ENCODE measurements at places on chromosomes 3 and 15.

DNA sequence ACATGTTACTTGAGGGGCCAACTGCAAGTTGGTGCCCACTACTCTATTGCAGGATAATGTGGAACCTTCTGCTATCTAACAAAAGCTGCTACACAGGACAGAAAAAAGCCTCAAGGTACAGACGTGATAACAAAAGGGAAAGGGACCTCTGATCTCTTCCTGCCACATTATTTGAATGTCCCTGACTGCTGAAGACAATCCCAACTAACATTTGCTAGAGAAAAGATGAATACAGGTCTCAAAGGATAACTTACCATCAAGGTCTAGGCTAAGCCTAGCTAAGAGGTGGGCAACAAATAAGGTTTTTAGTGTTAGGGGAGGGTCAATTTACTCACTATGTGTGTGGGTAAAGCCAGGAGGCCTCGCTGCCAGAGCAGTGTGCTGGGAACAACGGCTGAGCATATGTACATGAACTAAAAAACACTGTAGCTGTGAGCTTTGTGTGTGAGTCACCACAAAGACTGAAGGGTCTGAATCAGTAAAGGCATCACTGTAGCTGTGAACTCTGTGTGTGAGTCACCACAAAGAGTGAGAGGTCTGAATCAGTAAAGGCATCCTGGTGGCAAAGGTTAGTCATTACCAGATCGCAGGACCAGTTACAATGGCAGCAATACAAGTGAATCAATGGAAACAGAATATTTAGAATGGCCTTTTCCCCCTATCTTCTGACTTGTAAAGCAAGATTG lies 111.7 kb downstream of the LMLN start:
- DNase-seq: peak; percentile 9

DNA sequence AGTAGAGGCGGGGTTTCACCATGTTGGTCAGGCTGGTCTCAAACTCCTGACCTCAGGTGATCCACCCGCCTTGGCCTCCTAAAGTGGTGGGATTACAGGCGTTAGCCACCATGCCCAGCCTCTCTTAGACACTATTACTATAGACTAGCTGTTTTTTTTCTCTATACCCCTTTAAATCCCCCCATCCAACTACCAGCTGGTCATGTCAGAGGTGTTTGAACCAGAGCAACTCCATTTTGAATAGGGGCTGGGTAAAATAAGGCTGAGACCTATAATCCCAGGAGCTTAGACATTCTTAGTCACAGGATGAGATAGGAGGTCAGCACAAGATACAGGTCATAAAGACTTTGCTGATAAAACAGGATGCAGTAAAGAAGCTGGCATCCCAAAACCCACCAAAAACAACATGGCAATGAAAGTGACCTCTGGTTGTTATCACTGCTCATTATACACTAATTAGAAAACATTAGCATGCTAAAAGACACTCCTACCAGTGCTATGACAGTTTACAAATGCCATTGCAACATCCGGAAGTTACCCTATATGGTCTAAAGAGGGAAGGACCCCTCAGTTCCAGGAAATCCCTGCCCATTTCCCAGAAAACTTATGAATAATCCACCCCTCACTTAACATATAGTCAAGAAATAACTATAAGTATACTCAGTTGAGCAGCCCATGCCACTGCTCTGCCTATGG lies 57.8 kb upstream of the GPD1L start:
- no peak for DNase-seq

DNA sequence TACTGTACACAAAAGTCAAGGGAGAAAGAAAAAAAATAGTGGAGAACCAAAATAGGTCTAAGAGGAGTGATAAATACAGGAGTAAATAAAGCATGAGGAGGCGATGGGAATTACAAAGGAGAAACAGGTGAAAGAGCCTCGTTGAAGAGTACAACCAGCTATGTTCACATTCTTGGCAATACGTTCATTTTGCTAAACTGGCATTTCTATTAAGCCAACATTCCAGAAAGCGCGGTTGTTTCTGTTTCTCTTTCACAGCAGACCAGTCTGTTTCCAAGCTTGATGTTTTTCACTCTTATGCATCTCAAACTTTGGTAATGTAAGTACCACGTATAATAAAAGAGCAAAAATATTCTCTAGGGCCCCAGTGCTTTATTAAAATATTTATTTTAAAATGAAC lies 74.5 kb downstream of the NSUN3 start:
- no peak for DNase-seq

DNA sequence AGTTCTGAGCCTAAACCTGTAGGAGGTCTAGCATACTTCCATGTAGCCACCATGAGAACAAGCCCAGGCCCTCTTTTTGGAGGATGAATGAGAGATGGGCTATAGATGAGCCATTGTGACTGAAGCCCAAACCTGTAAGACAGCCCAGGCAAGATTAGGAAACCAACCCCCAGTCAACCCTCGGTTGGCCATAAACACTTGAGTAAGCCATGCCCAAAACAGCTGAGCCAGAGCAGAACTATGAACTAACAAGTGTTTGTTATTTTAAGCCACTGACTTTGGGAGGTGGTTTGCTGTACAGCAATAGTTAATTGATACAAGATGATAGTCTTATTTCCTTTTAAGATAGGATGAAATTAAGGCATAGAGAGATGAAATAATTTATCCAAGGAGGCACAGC lies 12.4 kb upstream of the CPNE4 start:
- no peak for DNase-seq

- no peak for DNase-seq
Observed at GRCh38 chr3:143567823-143568222, 280.4 kb downstream of the SLC9A9 start.

DNA sequence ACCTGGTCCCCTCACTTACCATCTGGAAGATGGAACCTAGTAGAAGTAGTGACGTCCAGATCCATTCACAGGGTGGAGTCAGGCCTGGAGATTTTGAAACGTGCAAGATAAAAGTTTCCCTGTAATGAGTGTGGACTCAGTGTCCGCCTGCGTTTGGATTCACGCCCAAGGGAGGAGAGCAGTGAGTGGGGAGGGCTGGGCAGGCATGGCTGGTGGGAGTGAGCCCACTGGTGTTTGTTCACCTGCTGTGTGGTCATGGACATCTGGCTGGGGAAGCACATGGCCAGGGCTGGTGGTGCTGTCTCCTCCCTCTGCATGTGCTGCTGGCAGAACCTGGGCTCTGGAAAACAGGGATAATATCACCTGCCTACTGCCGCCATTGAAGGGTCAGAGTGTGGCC lies 37.0 kb downstream of the RLBP1 start:
- DNase-seq: no peak

DNA sequence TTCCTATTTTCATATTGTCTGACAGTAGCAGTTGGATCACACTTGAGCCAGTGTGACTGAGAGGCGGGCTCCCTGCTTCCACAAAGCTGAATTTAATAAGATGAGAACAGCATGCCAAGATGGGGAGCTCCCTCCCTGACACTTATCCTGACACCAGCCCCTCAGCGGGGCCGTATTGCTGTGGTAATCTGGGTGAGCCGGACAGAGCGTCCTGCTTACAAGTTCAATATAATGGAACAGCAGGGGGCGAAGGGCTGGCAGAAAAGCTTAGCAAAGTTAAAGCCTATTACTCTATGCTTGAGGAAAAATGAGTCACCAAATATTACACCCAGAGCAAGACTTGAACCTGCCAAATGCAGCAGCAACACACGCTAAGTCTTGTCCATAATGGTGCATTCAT lies 163.8 kb upstream of the CMC1 start:
- no peak for DNase-seq

- DNase-seq: no peak
Observed at GRCh38 chr3:168269001-168269400, 173.3 kb upstream of the GOLIM4 start.

DNA sequence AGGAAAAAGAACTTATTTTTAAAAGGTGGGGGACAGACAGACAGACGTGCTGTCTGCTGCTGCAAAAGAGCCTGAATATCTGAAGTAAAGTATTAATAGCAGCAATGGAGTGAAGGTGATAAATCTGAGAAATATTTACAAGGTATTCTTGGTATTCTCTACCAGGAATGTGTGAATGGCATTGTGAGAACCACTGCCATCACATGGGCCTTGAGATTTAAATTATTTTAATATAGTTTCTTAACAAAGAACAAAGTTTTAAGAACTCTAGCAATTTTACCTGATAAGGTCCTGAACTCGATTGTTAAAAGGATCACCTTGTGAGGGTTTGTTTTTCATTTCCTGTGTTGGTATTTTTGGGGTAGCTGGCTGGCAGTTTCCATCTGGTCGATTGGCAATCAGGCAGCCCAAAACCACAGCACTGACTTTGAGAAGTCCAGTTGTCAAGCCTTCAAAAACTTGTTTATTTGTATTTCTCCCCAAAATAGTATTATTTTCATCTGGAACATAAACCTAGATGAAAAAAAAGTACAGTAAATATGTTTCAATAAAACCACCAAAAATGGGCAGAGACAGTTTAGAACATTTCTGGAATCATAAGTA lies 97.3 kb downstream of the ISL2 start:
- no peak for DNase-seq

DNA sequence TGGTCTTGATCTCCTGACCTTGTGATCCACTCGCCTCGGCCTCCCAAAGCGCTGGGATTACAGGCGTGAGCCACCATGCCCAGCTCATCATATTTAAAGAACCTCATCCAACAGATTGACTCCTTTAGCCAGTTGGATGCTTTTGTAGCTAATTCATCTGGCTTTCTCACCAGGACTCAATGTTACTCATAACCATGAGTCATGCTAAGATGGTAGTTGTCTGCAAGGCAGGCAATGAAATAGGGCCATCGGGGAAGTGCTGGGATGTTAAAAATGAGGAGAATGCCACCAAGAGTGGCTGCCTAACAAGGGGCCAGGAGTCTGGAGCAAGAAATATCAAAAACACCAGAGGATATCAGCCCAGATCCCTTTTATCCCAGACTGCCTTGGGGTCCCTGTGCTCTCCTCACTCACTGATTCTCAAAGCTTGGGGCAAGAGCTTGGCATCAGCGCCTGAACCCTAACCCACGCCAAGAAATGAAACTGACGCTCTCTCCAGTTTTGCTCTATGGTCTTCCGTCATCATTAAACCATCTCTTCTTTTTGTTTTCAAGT lies 7.4 kb upstream of the PCOLCE2 start:
- DNase-seq: no peak

DNA sequence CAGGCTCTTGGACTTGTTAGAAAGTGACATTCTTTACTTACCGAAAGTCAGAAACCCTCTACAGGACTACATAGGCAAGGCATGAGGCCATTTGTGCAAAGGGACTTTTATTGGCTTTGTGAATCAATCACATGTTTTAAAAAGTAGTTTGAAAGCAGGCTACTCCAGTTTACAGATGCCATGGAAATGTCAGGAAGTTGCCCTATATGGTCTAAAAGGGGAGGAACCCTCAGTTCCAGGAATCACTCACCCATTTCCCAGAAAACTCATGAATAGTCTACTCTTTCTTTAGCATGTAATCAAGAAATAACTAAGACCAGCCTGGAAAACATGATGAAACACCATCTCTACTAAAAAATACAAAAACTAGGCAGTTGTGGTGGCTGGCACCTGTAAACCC lies 51.0 kb upstream of the MKRN3 start:
- DNase-seq: no peak

- no peak for DNase-seq
Observed at GRCh38 chr3:103167850-103168249, 733.0 kb downstream of the ZPLD1 start.

DNA sequence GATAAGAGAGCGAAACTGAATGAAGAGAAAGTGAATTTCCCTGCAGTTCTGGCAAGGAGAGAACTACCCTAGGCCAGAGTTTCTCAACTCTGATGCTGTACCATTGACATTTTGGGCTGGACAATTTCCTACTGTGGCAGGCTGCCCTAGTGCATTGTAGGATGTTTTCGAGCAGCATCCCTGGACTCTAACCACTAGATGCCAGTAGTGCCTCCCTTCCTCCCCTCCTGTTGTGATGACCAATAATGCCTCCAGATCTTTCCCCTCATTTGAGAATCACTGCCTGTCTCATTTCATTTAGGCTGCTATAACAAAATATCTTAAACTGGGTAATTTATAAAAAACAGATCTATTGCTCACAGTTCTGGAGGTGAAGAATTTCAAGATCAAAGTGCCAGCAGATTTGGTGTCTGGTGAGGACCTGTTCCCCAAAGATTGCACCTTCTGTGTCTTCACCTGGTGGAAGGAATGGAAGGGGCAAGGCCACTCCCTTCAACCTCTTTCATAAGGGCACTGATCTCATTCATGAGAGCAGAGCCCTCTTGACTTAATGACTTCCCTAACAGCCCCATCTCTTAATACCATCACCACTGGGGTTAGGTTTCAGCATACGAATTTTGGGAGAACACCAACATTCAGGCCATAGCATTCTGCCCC lies 188.9 kb upstream of the MEIS2 start:
- no peak for DNase-seq

GRCh38 chr3:168040607-168041208 lies 55.0 kb downstream of the GOLIM4 start:
- DNase-seq: no peak

GRCh38 chr3:171898192-171898591 lies 55.0 kb downstream of the TMEM212 start:
- no peak for DNase-seq

- DNase-seq: no peak
Observed at GRCh38 chr3:4994144-4994730, 15.0 kb downstream of the BHLHE40 start.

DNA sequence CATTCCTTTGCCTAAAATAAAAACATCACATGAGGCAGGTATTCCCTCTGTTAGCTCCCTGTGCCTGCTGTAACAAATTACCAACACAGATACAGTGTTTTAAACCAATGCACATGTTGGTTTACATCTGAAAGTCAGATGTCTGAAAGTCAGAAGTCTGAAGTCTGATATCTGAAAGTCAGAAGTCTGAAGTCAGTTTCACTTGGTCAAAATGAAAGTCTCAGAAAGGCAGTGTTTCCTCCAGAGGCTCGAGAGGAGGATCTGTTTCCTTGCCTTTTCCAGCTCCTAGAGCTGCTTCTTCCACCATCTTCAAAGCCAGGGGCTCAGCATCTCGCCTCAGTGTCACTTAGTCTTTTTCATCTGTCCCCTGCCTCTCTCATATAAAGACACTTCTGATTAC lies 22.0 kb downstream of the SST start:
- DNase-seq: no peak
